ENCODE measurements at places on chromosomes 5 and 9. TPM values are rescaled to one million over a fixed set of nuclear protein-coding genes. Genes with fewer than 3 reads are reported as not detected.

- DNase-seq: no peak
Observed at GRCh38 chr9:9499546-9499945, 1113.3 kb downstream of the PTPRD start.

DNA sequence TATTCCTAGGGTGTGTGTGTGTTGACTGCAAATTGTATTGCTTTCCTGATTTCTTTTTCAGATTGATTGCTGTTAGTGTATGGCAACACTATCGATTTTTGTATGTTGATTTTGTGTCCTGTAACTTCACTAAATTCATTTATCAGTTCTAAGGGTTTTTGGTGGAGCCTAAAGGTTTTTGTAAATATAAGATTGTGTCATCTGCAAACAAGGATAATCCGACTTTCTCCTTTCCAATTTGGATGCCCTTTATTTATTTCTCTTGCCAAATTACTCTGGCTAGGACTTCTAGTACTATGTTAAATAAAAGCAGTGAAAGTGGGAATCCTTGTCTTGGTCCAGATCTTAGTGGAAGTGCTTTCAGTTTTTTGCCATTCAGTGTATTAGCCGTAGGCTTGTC lies 340.9 kb upstream of the KLF4 start:
- no peak for DNase-seq

LOX gene
- polyA plus RNA-seq: 2.3 TPM

GRCh38 chr9:137256362-137256761 lies 1.2 kb downstream of the NELFB start:
- DNase-seq: no peak

SLC38A9 gene
- 10.2 TPM for polyA plus RNA-seq

GRCh38 chr9:136693490-136694162 lies 6.4 kb upstream of the AGPAT2 start:
- no peak for DNase-seq

CREBRF gene
- 4.4 TPM for polyA plus RNA-seq

DNA sequence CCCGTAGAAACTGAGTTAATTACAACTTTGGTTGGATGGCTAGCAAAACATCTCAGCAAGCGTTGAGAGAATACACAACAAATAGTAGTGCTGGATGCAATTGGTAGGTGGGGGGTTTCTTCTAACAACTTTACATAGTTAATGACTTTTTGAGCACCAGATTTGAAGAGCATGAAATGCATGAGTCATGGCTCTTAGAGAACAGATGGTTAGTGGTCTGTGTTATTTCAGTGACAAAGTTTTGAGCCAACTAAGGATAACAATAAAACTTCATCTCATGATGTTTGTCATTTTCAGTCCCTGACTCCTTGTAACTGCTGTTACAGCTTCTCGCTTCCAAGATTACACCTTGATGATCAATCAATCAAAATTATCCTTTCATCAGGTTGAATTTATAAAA lies 399.0 kb upstream of the BRINP1 start:
- DNase-seq: no peak

TBC1D2 gene
- 15.0 TPM for polyA plus RNA-seq

DNA sequence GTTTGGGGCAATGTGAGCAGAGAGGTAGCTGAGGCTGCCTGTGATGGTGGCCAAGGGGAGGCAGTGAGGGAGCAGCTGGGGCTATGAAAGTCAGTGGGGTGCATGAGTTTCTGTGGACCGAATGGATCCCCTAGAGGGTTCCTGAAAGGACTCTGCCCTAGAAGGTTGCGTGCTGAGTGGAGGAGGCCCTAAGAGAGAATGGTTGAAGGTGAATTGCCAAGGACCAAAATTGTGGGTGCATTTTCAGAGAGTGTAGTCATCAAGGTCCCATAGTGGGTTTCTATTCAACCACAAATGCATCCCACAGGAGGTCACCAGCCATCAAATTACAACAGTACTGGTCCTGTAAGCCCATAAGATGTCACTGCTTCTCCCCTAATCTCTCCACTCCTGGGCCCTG lies 298.3 kb downstream of the CDK5RAP2 start:
- no peak for DNase-seq

GRCh38 chr5:102229685-102230084 lies 66.4 kb downstream of the SLCO4C1 start:
- no peak for DNase-seq

DNA sequence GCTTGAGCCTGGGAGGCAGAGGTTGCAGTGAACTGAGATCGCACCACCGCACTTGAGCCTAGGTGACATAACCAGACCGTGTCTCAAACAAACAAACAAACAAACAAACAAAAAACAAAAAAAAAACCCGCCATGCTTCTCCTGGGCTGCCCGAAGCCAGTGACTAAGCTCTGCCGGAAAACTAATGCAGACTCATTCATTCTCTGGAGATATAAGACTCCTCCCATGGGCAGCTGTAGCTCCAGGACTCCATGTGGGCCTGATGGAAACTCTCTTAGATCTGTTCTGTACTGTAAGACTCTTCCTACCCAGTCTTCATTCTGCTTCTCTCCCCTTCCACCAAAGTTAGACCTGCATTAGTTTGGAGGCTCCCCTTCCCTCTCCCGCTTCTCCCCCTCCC lies 11.1 kb downstream of the GLDC start:
- DNase-seq: no peak

GRCh38 chr5:155554500-155554899 lies 540.9 kb downstream of the KIF4B start:
- no peak for DNase-seq

DNA sequence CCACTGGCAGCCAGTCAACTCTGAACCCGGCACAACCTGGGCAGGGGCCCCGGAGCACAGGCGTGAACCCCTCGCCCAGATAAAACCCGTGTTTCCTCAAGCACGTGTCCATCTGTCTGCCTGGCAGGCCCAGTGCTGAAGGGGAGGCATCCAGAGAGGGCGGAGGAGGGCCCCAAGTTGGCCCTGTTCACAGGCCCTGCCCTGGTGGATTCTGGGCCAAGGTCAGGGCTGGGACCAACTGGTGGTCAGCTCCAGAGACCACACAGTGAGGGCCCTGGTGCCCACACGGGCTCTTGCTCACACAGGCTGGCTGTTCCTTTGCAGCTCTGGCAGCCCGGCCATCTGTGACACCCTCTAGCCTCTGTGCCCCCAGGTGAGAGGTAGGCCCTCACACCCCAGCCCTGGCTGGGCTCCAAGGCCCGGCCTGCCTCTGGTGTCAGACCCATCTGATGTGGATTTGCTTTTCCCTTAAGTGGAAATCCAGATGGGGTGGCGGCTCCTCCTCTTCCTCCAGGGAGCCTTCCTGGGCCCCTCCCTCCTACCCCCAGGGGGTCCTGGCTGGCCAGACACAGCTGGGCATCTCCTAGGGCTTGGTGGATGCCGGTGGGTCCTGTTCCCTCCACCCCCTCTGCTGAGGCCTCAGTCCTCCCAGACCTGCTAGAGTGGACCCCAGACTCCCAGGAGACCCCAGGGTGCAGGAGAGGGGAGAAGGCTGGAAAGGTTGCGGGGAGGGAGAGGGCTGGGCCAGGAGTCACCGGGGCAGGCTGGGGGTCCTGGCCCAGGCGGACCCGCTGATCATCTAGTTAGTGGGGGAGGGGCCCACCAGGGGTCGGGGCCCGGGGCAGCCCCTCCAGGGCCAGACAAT lies 525 bp upstream of the STPG3 start:
- DNase-seq: no peak

RNF180 gene
- 0.57 TPM for polyA plus RNA-seq

DNA sequence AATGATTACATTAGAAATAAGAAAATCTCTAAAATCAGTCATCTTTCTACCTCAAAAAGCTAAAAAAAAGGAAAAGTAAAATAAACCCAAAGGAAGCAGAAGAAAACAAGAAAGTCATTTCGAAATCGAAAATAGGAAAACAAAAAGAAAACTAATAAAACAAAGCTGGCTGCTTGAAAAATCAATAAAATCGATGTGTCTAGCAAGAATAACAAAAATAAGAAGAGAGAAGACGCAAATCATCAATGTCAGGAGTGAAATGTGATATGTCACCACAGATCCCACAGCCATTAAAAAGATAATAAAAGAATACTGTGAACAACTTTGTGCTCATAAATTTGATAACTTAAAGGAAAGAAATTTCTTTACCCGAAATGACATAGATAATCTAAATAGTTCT lies 218.1 kb upstream of the S1PR3 start:
- DNase-seq: no peak

DNA sequence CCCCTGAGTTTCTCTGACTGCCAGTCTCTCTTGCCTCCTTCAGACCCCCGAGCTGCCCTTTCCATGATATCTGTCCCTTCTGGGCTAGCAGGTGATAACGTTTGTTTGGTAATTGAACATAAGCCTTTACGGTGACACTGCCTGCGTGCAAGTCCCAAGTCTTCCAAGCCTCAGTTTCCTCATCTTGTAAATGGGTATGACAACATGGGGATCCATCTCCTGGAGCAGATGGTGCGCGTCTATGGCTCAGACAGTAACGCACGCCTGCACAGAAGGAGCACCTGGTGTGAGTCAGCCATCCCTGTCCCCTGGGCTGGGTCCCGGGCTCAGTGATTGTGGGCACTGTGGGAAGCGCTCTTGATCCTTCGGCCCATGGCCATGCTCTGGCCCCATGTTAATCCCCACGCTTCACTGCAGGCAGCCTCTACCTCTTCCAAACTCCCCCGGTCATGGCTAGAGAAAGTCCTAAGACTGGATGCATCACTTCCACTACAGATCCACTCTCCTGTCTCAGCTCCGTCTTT lies 85.8 kb downstream of the DAP start:
- DNase-seq: no peak

GRCh38 chr9:37534412-37534811 lies 41.8 kb downstream of the FBXO10 start:
- DNase-seq: no peak

GRCh38 chr9:12318732-12319685 lies 374.2 kb upstream of the TYRP1 start:
- DNase-seq: no peak

SLC45A2 gene
- polyA plus RNA-seq: not detected

CHMP5 gene
- polyA plus RNA-seq: 307 TPM

LHX3 gene
- polyA plus RNA-seq: not detected

DNA sequence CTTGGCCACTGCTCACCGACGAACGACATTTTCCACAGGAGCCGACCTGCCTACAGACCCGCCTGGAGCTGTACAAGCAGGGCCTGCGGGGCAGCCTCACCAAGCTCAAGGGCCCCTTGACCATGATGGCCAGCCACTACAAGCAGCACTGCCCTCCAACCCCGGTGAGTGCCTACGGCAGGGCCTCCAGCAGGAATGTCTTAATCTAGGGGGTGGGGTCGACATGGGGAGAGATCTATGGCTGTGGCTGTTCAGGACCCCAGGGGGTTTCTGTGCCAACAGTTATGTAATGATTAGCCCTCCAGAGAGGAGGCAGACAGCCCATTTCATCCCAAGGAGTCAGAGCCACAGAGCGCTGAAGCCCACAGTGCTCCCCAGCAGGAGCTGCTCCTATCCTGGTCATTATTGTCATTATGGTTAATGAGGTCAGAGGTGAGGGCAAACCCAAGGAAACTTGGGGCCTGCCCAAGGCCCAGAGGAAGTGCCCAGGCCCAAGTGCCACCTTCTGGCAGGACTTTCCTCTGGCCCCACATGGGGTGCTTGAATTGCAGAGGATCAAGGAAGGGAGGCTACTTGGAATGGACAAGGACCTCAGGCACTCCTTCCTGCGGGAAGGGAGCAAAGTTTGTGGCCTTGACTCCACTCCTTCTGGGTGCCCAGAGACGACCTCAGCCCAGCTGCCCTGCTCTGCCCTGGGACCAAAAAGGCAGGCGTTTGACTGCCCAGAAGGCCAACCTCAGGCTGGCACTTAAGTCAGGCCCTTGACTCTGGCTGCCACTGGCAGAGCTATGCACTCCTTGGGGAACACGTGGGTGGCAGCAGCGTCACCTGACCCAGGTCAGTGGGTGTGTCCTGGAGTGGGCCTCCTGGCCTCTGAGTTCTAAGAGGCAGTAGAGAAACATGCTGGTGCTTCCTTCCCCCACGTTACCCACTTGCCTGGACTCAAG lies 1.5 kb downstream of the CSF2 start:
- no peak for DNase-seq

DNA sequence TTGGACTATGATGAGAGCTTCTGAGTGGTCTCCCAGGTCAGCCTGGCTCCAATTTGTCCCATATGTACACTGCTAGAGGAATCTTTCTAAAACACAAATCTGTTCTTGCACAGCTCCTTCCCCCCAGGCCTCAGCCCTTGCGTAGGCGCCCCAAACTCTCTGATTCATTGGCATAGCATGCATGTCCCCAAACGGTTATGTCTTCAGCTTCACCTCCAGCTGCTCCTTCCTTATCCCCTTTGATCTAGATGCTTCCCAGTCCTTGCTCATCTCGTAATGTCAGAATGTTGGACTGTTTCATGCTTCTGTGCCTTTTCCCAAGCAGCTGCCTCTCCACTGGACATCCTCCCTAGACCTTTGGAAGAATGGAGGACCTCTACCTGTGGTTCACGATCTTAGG lies 60.1 kb upstream of the BASP1 start:
- no peak for DNase-seq

- DNase-seq: no peak
Observed at GRCh38 chr5:11252075-11252474, 491.0 kb upstream of the DAP start.

GRCh38 chr5:106825374-106825773 lies 845.4 kb downstream of the EFNA5 start:
- DNase-seq: no peak

DNA sequence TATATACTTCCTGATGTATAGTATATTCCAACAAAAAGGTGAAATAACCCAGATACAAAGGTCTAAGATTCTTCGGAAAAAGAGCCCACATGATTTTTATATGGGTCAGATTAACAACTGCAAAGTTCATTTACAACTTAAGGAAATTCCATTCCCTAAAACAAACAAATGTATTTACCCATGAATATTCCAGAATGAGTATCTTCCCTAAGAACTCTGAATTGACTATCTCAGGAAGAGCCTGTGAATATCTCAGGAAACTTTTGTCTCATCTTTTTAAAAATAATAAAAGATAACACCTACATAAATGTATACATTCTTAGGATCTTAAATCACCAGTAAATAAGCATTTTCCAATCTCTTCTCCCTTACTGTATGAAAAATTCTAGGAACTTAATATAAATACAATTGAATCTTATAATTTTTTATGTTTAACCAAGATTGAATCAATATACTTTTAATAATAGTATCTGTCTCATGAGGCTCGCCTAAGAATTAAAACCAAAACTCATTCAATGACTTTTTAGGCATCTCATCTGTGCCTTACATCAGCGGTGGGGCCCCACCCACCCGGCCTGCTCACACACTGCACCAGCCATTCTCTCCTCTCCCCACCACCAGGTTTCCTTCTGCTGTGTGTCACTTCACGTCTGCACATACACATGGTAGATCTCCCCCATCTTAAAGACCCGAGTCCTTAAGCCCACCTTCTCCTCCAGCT lies 78.1 kb downstream of the RAPGEF1 start:
- DNase-seq: no peak

- DNase-seq: no peak
Observed at GRCh38 chr5:62486672-62487071, 74.1 kb downstream of the IPO11 start.

GRCh38 chr9:93549611-93550010 lies 26.8 kb upstream of the PHF2 start:
- no peak for DNase-seq

NR2F1 gene
- 1.4 TPM for polyA plus RNA-seq

Data from sigmoid colon (tissue), 7 donors.